Activated CD4-positive, alpha-beta T cell treated with anti-CD3 and anti-CD28 coated beads for 4 hours (primary cell): ENCODE measurements at places on chromosomes 5 and 9.

DNA sequence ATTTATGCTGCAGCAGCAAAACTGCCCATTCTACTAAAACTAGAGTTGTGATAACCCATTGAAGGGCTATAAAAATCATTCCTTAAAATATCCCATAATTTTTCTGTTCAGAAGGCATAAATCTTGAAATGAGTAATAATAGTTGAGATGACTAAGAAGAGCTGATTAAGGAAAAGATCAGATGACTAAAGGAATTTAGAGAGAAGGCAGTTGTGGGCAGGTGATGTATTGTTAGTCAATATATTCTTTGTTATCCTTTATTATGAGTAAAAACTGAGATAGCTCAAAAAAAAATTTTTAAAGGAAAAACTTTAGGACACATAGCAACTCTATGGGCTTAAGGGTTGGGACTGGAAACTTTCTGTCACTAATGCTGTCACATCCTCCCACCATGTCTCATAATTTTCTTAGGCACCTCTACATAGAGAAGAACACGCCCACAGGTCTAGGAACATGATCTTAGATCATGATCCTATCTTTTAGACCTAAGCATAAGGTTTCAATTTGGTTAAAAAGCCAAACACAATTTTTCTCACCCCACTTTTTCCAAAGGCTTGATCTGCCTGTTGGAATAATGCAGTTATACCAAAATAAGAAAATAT, 597.5 kb upstream of the MEF2C start:
- no peak for DNase-seq

DNA sequence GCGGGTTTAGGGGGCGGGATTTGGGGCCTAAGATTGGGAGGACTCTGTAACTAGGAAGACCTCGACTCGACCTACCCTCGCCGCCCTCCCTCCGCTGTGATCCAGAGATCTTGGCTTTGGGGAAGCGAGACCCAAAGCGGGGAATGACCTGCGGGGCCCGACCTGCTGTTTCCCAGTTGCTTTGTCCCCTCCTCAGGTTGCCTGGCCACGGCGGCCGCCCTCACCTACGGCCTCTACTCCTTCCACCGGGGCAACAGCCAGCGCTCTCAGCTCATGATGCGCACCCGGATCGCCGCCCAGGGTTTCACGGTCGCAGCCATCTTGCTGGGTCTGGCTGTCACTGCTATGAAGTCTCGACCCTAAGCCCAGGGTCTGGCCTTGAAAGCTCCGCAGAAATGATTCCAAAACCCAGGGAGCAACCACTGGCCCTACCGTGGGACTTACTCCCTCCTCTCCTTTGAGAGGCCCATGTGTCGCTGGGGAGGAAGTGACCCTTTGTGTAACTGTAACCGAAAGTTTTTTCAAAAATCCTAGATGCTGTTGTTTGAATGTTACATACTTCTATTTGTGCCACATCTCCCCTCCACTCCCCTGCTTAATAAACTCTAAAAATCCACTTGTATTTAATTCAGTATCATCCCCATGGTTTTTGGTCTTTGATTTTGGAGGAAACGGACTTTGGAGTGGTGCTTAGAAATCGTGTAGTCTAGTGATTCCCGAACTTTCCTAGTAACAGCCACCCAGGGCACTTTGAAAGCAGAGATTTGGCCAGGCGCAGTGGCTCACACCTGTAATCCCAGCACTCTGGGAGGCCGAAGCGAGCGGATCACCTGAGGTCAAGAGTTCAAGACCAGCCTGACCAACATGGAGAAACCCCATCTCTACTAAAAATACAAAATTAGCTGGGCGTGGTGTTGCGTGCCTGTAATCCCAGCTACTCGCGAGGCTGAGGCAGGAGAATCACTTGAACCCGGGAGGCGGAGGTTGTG, 878 bp downstream of the HIGD2A start:
- no peak for DNase-seq

DNA sequence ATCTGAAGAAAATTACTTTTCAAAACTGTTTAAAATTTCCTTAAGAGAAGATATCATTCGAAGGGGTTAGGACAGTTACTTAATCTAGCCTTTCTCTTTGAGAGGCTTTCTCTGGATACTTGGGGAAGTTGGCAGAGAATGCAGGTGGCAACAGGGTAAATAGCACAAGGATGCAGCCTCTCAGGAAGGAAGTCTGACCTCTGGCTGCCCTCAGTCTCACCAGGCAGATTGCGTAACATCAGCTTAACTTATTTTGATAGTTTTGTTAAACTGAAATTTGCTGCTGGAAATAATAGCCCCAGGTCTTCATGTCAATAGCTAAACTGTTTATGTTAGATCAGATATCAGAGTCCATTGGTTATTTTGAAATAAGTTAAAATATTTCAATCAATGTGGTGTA, 20.4 kb downstream of the CCDC192 start:
- DNase-seq: no peak

GRCh38 chr5:102638912-102639652, 116.0 kb upstream of the PAM start:
- DNase-seq: no peak

- no peak for DNase-seq
These were observed 942 bp downstream of the PHF2 start for GRCh38 chr9:93577078-93577974.

DNA sequence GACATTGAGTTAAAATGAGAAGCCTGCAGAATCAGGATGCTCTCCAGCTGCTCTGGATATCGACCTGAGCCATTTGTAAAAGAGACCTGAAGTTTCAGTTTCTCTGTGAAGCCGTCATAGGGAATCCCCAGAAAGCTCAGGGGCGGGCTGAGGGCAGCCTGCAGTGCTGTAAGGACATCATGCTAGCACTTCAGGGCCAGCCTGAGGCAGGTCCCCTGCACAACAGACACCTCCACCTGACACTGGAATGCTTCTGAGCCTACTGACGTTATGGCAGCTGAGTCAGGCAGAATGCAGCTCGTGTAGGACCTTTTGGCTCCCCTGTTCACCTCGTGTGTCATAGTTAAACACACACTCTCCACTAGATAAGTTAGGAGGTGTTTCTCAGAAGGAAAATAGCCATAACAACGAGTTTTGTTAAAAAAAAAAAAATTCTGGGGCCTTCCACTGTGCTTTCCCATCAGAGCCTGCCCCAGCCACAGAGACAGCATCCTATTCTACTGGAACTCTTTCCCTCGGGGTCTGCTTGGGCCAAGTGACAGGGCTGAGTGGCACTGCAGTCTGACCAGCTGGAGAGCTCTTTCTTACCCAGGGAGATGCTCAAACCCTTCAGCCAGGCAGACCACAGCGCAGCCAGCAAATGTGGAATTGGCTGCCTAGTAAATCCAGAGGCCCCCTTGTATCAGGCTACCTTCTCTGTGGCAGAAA, 354.9 kb downstream of the DIRAS2 start:
- DNase-seq: no peak

GRCh38 chr9:113950195-113951031, 74.3 kb downstream of the ZNF618 start:
- no peak for DNase-seq

DNA sequence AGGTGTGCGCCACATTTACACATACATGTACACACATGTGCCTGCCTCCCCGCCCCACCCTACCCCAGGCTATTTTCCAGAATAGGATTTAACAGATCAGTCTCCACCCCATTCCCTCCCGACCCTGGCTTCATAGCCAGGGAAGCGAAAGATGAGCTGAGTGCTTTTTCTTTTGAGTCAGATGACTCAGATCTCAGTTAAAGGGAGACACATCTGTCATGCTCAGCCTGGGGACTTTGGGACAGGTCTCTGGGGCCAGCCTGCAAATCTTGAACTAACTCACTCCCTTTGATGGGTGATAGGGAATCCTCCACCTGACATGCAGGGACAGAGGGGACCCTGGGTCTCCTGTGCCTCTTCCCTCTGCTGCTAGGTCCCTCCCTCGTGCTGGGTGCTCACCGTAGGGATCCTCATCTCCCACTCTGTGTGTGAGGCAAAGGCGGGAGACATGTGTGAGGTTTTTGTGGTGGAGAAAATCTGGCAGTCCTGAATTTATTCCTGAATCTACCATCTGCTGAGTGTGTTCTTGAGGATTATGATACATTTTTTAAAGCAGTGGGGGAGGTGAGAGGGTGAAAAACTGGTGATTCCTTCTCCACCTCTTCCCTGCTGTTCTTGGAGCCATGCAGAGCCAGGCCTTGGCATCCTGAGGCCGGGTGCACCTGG, 37.7 kb downstream of the NEUROG1 start:
- DNase-seq: no peak

GRCh38 chr9:120434532-120434931, 145.4 kb downstream of the CDK5RAP2 start:
- no peak for DNase-seq

DNA sequence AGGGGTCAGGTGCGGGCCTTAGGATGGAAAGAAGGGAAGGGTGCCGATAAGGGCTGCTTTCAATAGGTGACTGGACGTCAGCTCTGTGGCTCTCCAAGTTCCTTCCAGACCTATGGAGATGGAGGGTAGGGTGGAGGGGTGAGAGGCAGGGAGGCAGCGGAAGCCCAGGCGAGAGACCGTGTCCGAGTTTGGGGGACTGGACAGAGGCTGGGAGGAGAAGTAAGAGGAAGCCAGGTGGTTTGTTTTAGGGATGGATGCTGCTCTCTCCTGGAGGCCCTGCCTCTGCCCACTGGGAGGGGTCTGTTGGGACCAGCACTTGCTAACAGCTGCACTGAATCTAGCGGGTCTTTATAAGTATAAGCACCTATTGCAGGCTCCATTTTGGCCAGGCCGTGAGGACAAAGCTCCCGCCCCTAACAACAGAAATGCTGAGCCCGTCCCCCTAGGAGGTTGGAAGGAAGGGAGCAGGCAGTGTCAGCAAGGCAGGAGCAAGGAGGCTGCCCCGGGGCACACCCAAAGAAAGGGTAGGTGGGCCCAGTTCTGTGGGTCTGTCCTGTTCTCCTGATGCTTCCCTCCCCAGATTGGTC, 167.5 kb downstream of the DAB2IP start:
- DNase-seq: no peak

GRCh38 chr9:129868872-129869486, 33.7 kb downstream of the USP20 start:
- DNase-seq: peak; percentile 85

- DNase-seq: no peak
These were observed 342.2 kb upstream of the ZNF608 start for GRCh38 chr5:125088522-125089105.

- DNase-seq: no peak
These were observed 431.0 kb upstream of the MEF2C start for GRCh38 chr5:89313804-89314588.

GRCh38 chr9:121660367-121660766, 8.9 kb downstream of the DAB2IP start:
- no peak for DNase-seq

DNA sequence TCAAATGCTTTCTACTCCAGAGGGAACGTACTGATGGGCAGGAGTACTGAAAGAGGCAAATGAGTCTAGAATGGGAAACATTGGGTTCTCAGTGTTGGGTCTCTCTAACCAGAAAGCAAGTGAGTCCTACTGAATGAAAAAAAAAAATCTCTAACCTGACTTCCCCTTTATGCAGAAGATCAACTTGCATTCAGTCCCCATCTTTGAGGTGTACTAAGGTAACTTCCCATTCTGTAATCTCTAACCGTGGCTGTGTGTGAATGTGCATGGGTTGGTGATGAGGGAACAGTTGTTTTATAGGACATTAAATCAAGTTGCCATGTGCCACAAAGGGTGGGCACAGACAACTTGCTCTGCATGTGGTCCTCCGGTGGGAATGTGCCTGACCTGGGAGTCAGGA, 264.6 kb upstream of the CLINT1 start:
- DNase-seq: no peak

DNA sequence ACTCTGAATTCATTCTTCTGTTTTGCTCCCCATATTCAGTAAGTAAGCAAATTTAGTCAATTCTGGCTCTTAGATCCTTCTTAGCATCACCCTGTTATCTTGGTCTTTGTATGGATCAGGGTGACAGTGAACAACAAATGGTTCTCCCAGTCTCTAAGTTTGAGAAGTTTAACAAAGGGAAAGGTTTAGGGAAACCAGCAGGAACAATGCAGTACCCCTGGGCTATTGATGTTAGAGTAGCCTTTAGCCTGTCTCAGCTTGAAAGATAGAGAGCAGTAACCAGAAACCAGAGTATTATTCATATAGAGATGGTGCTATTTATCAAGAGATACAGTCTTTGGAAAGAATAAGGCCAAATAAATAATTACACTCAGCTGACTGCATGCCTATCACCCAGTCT, 241.8 kb downstream of the CDH12 start:
- DNase-seq: no peak

GRCh38 chr9:107489687-107490605, at the start of gene KLF4:
TSS of gene KLF4 (minus strand) at chr9:107489769. CDS start at chr9:107489172, 597 bp downstream.
- DNase-seq: peak; percentile 44

DNA sequence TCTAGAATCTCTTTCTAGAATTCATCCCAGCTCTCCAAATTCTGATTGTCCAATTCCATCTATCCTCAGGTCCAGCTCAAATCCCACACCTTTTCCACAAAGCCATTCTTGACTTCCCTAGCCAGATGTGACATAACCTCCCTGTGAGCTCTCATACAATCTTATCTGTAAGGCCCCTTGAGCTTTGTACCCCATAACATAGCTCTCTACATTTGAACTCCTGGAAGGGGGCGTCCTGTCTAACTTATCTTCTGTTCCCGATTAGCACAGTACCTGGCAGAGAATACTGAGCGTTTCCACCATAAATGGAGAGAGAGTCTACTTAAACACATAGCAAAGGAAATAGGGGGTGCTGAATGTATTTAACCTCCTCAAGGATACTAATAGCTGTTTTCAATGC, 251.6 kb upstream of the RGMB start:
- DNase-seq: no peak

DNA sequence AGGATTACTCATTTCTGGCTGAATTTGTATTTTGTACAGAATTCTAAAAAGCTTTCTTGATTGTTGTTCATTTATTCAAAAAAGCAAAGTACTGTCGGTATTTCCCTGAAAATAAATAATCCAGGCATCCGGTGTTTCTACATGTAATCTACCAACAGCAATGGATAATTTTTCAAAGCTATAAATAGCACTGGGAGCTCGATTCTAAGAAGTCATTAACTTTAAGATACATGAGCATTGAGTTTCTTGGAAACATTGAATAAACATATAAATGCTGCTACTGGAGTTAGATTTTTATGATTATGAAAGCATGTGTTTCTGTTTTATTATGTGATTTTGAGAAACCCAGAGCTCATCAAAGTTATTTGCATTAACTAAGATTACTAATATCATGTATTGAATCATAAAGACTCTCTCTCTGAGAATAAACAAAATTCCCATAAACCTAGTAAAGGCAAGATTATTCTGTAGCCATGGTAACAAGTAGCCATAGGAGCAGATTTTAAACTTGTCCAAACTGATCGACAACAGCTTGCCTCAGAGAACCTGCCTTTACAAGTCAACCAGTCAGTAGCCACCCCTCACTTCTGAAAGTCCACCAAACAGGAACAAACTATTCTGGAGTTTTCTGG, 197.0 kb downstream of the DRD1 start:
- no peak for DNase-seq

DNA sequence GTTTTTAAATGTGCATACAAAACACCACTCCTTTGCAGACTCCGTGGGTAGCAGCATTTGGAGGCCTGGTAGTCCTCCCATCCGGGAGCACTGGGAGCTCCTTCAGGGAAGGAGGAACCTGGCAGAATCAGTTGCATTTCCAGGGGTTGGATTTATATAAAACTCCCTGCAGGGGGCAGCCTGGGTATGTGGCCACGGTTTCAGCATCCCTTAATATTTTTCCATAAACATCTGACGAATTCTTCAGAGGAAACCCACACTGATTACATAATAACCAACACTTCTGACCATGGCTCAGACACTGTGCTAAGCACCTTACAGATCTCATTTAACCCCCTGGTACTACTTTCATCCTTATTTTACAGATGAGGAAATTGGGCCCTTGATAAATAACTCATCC, 6.1 kb upstream of the AFAP1L1 start:
- no peak for DNase-seq
